Prostate gland (tissue), 2 donors: ENCODE measurements at places on chromosomes 3 and 15.

DNA sequence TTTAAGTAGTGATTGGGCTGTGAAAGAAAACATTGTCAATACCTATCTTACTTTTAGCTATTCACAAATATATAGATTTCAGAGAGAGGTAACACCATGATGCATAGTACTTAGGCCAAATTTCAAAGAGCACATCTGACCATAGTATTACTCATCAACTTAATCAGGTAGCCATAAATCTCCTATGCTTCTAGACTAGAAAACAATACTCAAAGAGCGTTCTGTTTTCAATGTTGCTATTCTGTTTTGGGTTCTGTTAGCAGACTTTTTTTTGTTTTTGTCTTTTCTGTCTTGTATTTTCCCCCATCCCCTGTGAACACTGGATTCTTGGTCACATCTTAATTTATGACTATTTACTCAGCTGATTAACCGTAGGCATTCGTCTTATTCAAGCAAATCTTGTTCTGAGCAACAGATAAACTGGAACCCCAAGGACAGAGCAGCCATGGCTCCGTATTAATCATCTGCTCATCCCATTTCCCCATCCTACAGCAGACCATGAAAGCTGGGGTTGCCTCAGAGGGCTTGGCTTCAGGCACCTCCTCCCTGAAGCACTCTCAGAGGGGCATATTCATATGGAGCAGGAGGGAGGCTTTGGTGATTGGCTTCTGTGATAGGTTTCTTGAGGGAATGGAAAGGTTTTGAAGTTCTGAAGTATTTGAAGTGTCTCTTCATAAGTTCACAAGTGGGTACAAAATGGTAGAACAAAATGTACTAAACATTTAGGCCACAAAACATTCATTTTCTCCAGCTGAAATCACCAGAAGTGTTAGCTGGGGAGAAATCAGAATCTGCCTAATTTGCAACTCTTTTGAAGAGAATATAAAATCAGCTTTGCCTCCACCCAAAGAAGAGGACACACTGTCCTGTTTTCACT, 105.3 kb downstream of the TNIK start:
- H3K36me3 ChIP-seq, result no peaks in the 10 kb centered on the region
- no peaks in the 10 kb centered on the region for H3K27me3 ChIP-seq
- no peak overlapping the region for H3K27ac ChIP-seq
- no peak overlapping the region for H3K4me3 ChIP-seq
- DNase-seq, result no peak

- no peak overlapping the region for H3K4me3 ChIP-seq
- H3K27me3 ChIP-seq, result no peaks in the 10 kb centered on the region
- no peak overlapping the region for H3K27ac ChIP-seq
- no peak for DNase-seq
These were observed 35.6 kb upstream of the TLE3 start for GRCh38 chr15:70133296-70133695.

DNA sequence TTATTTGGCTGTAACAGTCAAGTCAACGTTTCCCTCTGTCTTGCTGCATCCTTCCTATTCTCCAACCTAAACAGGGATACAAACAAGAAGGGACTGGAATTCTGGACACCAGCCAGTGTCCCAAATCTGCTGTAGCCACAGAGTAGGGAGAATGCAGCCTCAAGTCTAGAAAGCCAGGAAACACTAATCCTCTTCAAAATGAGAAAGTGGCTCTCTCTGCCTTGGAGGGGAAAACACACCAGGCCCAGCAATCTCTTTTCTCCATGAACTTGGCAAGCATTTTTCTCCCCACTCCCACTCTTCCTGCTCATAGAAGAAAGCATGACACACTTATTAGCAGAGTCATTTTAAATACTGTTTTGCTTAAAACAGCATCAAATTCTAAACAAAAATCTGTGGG, 781.7 kb downstream of the SQOR start:
- no peak for DNase-seq
- H3K4me3 ChIP-seq, result no peak overlapping the region
- H3K4me1 ChIP-seq, result no peaks in the 10 kb centered on the region
- H3K36me3 ChIP-seq, result no peaks in the 10 kb centered on the region
- no peak overlapping the region for H3K27ac ChIP-seq

- H3K36me3 ChIP-seq, result no peaks in the 10 kb centered on the region
- DNase-seq, result no peak
- peaks cover 8% of the 10 kb centered on the region for H3K4me1 ChIP-seq
- peak overlapping the region; percentile 67 for H3K4me3 ChIP-seq
- H3K27me3 ChIP-seq, result no peaks in the 10 kb centered on the region
These were observed 31.3 kb upstream of the ST3GAL6 start for GRCh38 chr3:98731720-98732285.

- no peak overlapping the region for H3K4me3 ChIP-seq
- H3K4me1 ChIP-seq, result no peaks in the 10 kb centered on the region
- H3K36me3 ChIP-seq, result no peaks in the 10 kb centered on the region
- H3K27me3 ChIP-seq, result no peaks in the 10 kb centered on the region
- H3K27ac ChIP-seq, result no peak overlapping the region
These were observed 342.6 kb upstream of the COL8A1 start for GRCh38 chr3:99295836-99296235.

- peak overlapping the region; percentile 93 for H3K27ac ChIP-seq
- no peaks in the 10 kb centered on the region for H3K4me1 ChIP-seq
- no peaks in the 10 kb centered on the region for H3K27me3 ChIP-seq
- no peaks in the 10 kb centered on the region for H3K36me3 ChIP-seq
- peak; percentile 53 for DNase-seq
- peak overlapping the region; percentile 81 for H3K4me3 ChIP-seq
These were observed 551 bp downstream of the DNAJC13 start for GRCh38 chr3:132417695-132418411.

DNA sequence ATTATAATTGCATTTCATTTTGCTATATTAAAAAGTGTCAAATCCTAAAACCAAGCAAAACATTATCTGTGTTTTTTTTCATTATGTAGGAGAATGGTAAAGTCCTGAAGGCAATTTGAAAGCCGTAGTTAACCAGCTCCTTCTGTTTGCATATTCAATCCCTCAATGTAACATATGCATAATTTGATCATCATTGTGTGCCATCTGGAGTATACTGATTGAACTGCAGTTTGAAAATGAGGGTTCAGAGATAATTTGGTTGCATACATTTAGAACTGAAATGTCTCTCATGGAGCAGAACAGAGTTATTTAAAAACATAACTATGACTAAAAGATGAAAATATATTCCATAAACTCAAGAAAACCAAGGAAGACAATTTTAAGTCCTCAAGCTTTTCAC, 518.6 kb downstream of the GBE1 start:
- H3K4me3 ChIP-seq, result no peak overlapping the region
- H3K36me3 ChIP-seq, result no peaks in the 10 kb centered on the region
- no peak for DNase-seq
- no peaks in the 10 kb centered on the region for H3K27me3 ChIP-seq

- H3K36me3 ChIP-seq, result no peaks in the 10 kb centered on the region
- DNase-seq, result no peak
- H3K27ac ChIP-seq, result no peak overlapping the region
These were observed 415.8 kb upstream of the SEMA6D start for GRCh38 chr15:47301481-47301880.
